ENCODE measurements at places on chromosomes 6 and 20.
A peak's percentile ranks its signal among the peaks of the same experiment; 100 is the strongest.

GRCh38 chr6:47897247-47897646 lies 115.4 kb downstream of the OPN5 start:
- H3K27me3 ChIP-seq = no peaks in the 10 kb centered on the region
- H3K27ac ChIP-seq = no peak overlapping the region
- H3K4me3 ChIP-seq = no peak overlapping the region
- peak; percentile 37 for DNase-seq

DNA sequence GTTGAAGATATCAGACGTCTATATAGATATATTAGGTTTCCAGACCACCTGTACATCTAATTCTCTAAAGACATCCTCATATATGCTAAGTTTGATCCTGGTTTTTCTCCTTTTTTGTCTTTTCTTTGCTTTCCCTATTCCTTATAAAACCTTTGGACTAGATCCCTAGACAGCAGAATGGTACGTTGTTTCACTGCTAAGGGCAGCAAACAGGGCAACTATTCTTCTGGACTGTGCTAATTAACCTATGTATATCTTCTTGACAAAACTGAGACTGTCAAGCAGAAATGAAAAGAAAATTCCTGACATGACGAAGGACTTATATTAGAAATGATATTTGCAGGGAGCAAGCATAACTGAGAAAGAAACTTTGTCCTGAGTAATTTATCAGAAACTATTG lies 19.1 kb downstream of the ME1 start:
- H3K27ac ChIP-seq = no peak overlapping the region
- no peak overlapping the region for H3K4me3 ChIP-seq
- no peaks in the 10 kb centered on the region for H3K27me3 ChIP-seq
- H3K4me1 ChIP-seq = no peaks in the 10 kb centered on the region
- H3K36me3 ChIP-seq = no peaks in the 10 kb centered on the region

DNA sequence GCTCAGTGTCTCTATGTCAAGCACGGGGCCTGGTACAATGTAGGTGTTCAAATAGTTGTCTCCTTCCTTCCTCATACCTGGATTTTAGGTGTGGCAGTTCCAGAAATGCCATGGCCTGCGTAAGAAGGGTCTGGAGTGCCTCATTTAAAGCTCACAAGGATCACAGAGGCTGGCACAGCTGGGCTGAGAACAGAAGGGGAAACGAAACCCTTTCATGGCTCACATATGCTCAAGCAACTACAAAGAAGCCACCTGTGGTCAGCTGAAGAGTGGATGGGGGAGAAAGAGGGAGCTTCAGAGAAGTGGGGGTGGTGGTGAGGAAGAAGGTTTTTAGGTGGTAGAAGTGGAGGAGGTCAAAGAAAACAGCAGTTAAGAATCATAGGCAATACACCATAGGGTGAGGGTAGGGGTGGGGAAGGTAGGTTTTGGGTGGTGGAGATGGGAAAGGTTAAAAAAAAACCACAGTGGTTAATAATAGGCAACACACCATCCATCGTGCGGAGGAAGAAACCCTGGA lies 17.0 kb upstream of the TOP1 start:
- peaks cover 30% of the 10 kb centered on the region for H3K4me1 ChIP-seq
- no peak for DNase-seq
- no peaks in the 10 kb centered on the region for H3K36me3 ChIP-seq
- no peaks in the 10 kb centered on the region for H3K27me3 ChIP-seq

GRCh38 chr6:47307362-47308197 lies 2.1 kb downstream of the TNFRSF21 start:
- H3K27me3 ChIP-seq = no peaks in the 10 kb centered on the region
- H3K4me3 ChIP-seq = peak overlapping the region; percentile 78
- H3K4me1 ChIP-seq = peaks cover 18% of the 10 kb centered on the region

DNA sequence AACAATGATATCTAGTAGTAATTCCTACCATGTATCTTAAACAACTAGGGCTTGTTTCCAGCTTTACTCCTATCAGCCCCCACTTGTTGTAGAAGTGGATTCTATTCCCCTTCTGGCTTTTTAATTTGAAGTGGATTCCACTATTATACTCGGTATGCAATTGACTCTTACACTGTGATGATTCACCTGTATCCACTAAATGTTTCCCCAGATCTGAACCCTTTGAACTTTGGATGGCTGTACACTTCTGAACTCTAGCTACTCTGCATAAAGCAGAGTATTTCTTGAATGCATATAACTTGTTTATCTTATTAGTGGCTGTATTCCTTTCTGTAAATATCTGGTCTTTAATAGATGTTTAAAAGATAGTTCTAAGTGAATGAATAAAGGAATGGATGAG lies 538.4 kb upstream of the NRSN1 start:
- no peaks in the 10 kb centered on the region for H3K27me3 ChIP-seq
- no peak overlapping the region for H3K4me3 ChIP-seq
- no peak for DNase-seq
- no peaks in the 10 kb centered on the region for H3K4me1 ChIP-seq
- no peak overlapping the region for H3K27ac ChIP-seq

Measured in astrocyte (in vitro differentiated cells and primary cell).